Stimulated activated CD4-positive, alpha-beta T cell treated with anti-CD3 and anti-CD28 coated beads, Interleukin-4, amount 100 ng/mL, for 4 hours (primary cell): ENCODE measurements at places on chromosomes 4 and X.

DNA sequence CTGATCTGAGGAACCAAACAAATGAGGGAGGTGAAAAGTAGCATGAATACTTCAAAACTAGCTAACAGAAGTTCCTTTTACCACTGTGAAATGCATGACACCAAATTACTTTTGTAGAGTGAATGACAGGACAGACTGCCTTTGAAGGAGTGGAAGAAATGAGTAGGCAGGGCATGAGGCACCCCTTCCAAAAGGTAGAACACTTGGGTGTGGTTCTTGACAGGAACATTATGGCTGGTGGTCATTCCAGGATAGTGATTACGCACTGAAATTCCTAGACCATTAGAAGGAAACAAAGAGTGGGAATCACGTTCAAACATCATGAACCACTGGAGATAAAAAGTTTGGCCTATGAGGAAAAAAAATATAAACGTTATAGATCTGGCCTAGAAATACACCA is 4.9 kb downstream of the HUWE1 start:
- no peak for DNase-seq

DNA sequence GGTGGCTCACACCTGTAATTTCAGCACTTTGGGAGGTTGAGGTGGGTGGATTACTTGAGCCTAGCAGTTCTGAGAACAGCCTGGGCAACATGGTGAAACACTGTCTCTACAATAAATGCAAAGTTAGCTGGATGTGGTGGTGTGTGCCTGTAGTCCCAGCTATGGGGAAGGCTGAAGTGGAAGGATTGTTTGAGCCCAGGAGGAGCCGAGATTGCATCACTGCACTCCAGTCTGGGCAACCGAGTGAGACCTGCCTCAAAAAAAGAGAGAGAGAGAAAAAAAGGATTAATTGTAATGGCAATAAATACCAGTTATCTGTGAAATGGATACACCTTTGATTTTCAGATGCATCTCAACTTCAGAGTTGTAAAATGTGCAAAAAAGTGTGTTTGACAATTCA is 58.8 kb downstream of the SPRY1 start:
- no peak for DNase-seq

GRCh38 chrX:76454456-76454927 is 27.0 kb downstream of the MAGEE1 start:
- DNase-seq = no peak

DNA sequence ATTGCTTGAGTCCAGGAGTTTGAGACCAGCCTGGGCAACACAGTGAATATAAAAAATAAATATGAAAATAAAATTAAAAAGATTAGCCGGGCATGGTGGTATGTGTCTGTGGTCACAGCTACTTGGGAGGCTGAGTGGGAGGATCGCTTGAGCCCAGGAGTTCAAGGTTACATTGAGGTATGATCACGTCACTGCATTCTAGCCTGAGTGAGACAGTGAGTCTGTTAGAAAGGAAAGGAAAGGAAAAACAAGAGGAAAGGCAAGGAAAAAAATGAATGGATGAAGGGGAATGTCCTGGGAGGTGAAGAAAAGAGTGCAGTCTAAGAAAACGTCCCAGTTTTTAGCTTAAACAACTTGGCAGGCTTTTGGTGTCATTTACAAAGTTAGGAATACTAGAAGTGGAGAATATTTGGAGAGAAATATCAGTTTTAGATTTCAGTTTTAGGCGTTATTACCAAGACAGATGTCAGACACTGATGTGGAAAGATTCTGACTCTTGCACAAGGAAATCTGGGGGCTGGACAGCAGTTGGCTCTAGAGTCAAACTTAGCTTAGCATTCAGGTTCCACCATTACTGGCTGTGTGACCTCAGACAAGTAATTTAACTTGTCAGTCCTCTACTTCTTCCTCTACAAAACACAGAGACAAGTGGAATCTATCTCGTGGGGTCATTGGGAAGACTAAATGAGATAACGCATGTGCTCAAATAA is 139.0 kb downstream of the TSPAN5 start:
- no peak for DNase-seq

DNA sequence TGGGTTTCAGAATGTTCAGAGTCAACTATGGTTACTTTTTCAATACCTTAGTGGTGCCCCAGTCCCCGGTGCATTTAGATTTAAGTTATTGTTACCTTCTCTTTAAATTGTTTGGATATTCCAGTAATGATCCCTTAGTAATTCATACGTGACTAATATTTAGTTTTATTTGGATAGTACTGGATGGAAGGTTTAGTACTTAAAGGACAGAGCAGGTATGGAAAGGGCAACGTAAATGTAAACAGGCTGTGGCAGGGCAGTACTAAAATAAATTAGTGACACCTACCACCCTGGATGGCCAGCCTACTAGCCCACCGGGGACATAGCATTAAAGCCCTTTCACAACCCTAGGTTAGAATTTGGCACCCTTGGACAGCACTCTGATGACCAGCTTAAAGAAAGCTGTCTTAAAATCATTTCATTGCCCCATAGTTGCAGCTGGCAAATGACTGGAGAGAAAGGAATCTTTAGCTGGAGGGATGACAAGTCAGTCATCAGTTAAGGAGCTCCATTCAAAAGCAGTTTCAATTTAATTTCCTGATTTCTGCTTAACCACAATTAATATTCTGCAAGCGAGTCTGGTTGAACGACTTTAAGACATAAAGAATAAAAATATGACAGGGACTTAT is 16.4 kb downstream of the PLP1 start:
- no peak for DNase-seq

DNA sequence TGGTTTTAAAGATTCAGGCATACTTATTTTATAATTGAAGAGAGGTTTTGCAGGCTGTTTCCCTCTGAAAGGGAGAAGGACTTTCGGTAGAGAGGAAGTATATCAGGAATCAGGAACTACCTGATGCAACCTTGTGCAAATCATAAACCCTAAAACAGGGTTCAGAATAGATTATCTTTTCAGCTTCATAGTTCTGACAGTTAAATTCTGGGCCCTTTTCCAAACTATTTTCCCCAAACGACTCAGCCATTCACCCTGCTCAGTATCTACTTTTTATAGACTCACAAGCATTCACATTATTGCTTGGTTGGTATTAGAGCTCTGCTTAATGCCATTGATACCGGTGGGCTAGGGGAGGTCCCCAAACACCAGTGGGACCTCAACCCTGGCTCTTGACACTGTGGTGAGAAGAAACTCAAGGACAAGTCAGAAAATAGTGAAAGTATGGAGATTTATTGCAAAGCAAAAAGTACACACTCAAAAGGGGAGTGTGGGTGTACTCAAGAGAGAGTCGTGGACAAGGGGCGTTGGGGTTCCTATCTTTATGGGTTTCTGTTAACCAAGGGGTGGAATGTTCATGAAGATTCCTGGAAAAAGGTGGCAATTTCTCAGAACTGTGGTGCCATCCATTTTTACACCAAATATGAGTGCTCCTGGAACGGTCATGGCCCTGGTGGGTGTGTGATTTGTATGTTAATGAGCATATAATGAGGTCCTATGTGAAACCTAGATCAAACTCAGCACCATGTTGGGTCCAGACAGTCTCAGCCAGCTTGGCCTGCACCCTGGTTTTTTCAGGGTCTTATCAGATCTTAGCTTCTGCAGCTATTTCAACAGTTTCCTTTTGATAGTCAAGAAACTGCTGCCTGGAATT is 238.3 kb downstream of the DCLK2 start:
- no peak for DNase-seq

GRCh38 chr4:185092535-185093197 is 50.4 kb upstream of the SLC25A4 start:
- DNase-seq = no peak

GRCh38 chr4:164621886-164622521 is 131.9 kb upstream of the SMIM31 start:
- DNase-seq = no peak
